ENCODE measurements at places on chromosomes 13 and 19.

GRCh38 chr19:56253737-56254136, 18.8 kb upstream of the EDDM13 start:
- peak; percentile 47 for DNase-seq

DNA sequence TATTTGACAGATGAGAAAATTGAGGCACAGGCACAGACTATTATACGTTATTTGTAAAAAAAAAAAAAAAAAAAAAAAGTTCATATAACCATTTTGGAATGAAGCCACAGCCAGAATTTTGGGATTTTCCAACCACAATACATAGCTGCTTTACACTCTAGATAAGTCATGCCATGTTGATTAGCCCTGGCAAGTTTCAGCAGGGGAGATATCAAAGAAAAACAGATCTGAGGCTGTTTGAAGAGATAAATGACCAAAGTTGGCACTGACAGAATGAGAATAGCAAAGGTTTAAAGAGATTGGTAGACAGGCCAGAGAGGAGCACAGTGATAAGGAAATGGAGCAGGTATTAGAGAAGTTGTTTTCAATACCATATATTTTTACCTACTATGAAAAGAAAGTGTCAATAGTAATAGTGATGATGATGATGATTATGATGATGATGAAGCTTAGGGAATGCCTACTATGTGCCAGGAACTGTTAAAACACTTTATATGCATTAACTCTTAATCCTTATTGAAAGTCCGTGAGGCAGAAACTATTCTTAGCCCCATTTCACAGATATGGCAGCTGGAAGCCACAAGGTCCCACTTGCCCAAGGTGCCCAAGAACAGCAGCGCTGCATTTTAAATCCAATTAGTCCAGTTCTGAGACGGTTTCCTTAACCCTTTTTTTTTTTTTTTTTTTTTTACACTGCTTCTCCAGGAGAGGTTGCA, 105.5 kb downstream of the MBNL2 start:
- no peak for DNase-seq

GRCh38 chr13:48320891-48321510, 17.4 kb downstream of the RB1 start:
- no peak for DNase-seq

- DNase-seq, result no peak
Measured at GRCh38 chr13:26604784-26605545, 47.5 kb downstream of the WASF3 start.

DNA sequence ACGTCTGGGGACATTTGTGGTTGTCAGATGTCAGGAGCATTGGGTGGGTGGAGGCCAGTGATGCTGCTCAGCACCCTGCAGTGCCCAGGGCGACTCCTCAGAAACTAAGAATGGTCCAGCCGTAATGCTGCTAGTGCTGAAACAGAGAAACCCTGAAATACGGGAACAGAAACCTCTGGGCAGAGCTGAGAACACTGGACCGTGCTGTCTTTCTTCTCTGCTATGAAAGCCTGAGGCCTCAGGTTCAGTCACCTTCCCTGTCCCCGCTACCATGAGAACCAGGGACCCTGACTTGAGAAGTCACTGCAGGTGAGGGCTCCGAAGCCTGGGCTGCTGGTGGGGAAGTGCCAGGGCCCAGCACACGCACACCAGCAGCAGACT, 13.4 kb downstream of the CAPS start:
- no peak for DNase-seq

GRCh38 chr19:13996928-13997630, 9.0 kb downstream of the RFX1 start:
- no peak for DNase-seq

DNA sequence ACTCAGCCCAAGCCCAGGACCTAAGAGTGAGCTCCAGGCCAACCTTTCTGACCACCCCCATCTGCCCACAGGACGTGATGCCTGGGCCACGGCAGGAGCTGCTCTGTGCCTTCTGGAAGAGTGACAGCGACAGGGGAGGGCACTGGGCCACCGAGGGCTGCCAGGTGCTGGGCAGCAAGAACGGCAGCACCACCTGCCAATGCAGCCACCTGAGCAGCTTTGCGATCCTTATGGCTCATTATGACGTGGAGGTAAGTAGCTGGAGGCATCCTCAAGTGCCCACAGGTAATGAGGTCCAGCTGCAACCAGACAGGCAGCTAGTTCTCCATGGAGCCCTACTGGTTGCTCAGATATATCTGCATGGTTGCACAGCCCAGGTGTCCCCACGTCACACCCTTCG, 14.8 kb downstream of the DDX39A start:
- DNase-seq, result no peak

DNA sequence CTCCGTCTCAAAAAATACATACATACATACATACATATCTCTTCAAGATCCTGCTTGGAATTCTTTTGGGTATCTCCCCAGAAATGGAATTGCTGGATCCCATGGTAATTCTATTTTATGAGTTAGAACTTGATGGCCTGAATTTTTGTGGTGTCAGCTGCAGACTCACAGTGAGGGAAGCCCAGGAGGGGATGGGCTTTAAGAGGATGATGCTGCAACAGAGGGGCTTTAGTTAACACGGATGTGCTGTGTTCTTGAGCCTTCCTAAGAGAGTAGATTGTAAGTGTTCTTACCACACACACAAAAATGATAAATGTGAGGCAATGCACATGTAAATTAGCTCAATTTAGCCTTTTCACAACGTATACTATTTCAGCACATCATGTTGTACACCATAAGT, 31.8 kb downstream of the CACNG6 start:
- no peak for DNase-seq

DNA sequence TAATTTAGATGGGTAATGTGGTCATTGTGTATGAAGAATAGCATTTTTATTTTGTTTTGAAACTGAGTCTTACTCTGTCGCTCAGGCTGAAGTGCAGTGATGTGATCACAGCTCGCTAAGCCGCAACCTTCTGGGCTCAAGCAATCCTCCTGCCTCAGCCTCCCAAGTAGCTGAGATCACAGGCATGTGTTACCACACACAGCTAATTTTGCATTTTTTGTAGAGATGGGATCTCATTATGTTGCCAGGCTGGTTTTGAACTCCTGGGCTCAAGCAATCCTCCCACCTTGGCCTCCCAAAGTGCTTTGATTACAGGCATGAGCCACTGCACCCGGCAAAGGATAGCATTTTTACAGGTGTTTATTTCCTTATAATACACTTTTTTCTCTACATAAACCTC, 36.6 kb downstream of the SERTM1 start:
- no peak for DNase-seq

GRCh38 chr13:100460791-100461190, 127.8 kb downstream of the GGACT start:
- no peak for DNase-seq

GRCh38 chr13:47521890-47522487, 479.1 kb downstream of the SUCLA2 start:
- DNase-seq, result no peak

DNA sequence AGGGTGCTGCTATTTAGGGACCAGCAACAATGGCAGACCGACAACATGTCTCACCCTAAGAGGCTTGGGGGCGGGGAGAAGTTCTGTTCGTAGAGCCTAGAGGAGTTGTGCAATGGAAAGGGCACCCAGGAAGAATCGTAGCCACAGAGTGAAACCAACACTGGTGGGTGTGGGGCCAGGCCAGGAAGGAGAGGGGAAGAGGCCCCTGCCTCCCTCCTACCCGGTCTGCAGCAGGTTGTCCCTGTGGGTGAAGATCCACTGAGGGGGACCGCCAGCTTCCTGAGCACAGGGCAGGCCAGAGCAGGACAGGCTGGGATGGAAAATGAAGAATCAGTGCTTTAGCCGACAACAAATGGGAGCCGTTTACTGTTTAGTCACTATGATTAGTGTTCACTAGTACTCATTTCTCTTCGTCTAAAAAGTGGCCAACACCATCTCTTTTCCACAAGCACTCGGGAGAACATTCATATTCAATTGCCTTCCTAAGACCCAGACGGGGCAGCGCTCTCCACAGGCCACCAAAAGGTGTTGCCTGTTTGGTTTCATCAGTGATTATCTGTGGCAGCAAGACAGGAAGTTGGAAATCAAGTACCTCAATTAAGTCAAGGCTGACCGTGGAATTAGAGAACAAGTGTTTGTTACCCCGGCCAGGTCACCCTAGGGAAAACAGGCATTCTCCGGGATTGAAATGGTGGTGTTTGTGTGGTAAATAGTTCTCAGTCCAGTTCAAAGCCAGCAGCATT, 1.1 kb upstream of the ATP11A start:
- peak; percentile 81 for DNase-seq

DNA sequence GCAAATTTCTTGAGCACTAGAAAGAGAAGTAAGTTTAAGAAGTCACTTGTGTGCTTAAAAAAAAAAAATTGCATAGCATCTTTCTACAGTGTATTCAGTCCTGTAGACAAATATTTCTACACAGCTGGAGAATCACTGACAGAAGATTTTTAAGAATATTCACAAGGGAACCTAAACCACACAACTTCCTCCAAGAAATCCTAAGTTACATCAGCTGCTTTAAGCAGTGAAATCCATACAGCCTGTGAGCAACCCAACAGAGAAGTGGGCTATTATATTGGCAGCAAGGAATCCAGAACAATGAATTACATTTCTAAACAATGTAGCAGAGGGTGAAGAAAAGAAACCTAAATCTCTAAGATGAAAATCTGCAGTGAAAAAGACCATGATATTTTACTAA, 1.5 kb downstream of the DOCK9 start:
- no peak for DNase-seq

DNA sequence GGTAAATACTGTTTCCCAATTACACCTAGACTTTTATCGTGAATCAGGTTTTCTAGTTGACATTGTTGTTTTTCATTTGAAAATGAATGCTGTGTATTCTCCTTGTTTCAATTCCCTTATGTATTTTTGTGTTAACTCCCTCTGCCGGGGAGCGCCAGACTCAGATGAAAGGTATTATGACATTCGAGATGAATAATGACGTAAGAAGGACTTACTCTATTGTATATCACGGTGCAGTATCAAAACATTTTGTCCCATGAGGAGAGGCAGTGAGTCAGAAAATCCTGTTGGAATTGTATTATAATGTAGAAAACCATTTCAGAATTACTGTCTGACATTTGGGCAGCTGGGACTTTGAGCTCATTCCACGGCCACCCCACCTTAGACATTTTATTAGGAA, 61.6 kb downstream of the LRCH1 start:
- DNase-seq, result no peak

GRCh38 chr13:97328222-97328790, 105.7 kb upstream of the RAP2A start:
- no peak for DNase-seq

DNA sequence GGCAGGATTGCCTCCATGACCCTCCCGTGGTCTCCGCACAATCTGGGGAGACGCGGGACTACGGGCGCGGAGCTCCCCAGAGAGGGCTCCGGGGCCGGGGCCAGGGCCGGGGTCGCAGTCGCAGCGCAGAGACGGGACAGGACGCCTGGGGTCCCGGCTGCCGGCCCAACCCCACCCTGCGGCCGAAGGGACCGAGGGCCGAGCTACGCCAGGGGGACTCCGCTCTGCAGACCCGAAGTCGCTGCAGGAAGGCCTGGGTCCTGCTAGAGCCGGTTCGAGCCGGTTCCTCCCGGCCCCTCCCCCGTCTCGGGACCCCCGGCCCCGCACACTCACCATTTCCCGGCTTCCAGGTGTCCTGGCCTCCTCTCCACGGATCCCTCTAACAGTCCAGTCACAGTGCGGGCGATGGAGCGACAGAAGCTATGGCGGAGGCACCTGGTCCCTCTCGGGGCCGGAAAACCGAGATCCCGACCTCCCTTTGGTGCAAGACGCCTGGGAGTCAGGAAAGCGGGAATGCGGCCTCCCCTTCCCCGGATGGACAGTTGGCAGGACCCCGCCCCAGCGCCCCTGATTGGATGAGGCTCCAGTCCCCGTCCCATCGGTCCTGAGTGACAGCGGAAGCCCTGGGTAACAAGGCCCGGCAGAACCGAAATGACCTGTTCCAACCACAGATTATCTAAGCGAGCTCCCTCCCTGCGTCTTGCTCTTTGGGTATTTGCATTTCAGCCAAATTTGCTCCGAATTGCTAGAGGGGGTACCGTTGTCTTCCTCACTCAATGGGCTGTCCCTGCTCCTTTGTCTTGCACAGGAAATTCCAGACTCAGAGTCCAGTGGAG, at the start of gene ZNF625:
ZNF625 (minus strand) TSS at position 512 of the 836 bp plus-strand sequence; CDS start at position 336, 176 bp downstream.
- DNase-seq, result peak; percentile 57

DNA sequence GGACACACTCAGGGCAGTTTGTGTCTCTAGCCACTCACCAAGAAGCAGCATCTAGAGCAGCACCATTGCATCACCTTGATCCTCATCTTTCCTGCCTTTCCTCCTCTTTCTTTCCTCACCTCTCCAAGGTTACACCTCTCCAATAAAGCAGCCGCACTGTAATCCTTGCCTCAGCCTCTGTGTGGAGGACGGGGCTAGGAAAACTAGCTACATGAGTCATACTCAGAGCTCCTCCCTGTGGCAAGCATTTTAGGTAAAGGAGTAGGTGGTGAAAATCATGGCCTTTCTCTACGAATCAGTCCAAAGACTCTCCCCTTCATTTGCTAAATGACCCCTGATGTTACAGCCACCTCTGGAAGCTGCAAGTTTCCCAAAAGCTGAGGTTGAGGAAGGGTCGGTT, 108.9 kb downstream of the DNAJC15 start:
- DNase-seq, result peak; percentile 5

DNA sequence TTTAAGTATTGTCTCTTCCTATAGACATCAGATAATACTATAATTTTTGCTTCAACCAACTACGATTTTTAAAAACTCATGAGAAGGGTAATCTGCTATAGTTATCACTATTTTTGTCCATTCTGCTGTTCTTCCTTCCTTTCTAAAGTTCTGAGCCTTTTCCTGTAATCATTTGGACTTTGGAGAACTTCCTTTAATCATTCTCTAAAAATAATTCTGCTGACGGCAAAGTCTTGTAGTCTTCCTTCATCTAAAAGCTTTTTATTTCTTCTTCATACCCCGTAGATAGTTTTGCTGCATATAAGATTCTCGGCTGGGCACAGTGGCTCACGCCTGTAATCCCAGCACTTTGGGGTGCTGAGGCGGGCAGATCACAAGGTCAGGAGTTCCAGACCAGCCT, 5.1 kb upstream of the FCGBP start:
- DNase-seq, result no peak
